ENCODE measurements at places on chromosomes 2 and 18.
A peak's percentile ranks its signal among the peaks of the same experiment; 100 is the strongest.

- DNase-seq: peak; percentile 64
Observed at GRCh38 chr2:41937464-41937906, 110.3 kb upstream of the PKDCC start.

- no peak for DNase-seq
Observed at GRCh38 chr2:218827701-218828476, 3.7 kb downstream of the PRKAG3 start.

GRCh38 chr2:12877761-12878160 lies 161.0 kb downstream of the TRIB2 start:
- DNase-seq: no peak

DNA sequence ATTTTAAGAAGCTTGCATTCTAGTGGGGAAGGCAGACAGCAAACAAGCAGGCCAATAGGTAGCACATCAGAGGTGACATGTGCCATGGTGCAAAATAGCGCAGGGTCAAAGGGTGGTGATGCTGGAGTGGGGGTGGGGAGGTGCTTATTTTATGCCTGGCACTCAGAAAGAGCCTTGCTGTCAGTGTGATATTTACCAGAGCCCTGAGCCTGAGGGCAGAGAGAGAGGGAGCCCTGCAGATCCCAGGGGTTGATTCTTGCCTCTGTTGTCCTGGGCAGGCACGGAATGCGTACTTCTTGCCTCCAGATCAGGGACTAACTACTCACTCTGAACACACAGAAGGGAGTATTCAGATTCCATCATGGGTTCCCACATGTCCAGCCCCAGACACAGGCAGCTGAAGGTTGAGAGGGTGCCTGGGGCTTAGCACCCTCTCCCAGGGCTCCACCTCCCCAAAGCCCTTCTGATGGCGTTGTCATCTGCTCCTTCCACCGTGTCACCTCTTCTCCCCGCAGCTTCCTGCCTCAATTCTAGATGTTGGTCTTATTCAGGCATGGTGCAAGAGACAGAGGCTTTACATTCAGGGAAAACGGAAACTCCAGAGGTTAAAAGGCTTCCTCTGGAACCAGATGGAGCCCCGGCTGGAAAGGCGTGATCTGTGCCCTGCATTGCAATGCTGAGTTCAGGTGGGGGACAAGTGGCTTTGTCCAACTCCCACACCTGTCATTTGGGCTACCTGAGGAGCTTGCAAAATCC lies 252.3 kb downstream of the HAUS1 start:
- no peak for DNase-seq

GRCh38 chr2:16680781-16681180 lies 15.1 kb upstream of the CYRIA start:
- DNase-seq: no peak

- DNase-seq: no peak
Observed at GRCh38 chr2:54899576-54900200, 150.6 kb downstream of the RTN4 start.

DNA sequence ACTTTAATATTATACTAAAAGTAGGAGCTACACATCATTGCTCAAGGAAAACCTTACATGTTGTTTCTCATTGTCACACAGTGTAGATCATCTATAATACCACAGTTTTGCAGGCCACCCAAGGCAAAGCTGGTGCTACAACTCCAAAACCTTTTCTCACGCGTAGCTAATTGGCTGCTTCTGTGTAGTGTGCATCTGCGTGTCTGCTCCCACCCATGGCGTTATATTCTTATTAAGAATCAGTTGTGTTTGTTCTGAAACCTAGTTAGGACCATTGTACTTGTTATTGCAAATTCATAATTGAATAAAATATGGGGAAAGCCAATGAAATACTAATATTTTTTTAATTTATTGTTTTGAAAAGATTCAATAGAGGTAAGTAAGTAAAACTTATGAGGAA lies 83.9 kb downstream of the RBM43 start:
- no peak for DNase-seq

- no peak for DNase-seq
Observed at GRCh38 chr2:86078774-86079545, 26.7 kb downstream of the POLR1A start.

DNA sequence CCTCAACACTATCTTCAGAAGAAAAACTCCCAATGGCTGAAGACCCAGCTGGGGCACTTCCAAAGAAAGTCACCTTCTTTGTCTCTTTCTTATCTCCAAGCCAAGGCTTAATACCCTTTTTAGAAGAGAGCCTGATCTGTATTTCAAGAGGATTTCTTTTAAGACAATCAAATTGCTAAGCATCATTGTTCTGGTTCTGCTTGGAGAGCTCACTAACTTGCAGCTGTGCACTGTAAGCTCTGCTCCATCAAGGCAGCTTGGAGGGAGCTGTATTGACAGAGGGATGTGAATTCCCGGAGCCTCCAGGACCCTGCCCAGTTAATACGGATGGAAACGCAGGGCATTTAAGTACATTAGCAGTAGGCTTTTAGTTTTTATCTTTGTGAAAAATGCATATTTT lies 253.1 kb downstream of the TDRD15 start:
- DNase-seq: no peak

DNA sequence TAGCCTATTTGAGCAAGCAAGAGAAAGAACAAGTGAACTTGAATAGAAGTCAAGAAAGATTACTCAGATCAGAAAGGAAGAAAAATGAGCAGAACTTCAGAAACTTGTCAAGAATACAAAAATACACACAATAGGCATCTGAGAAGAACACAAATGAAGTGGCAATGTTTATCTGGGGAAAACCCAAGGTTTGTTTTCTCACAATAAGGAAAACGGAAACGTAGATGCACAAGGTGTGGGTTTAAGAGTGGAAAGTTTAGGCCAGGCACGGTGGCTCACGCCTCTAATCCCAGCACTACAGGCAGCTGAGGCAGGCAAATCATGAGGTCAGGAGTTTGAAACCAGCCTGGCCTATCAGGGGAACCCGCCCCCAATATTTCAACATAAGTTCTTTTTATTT lies 159.5 kb upstream of the GYPC start:
- no peak for DNase-seq

GRCh38 chr18:9474108-9474982 lies 968 bp upstream of the RALBP1 start:
- DNase-seq: no peak

DNA sequence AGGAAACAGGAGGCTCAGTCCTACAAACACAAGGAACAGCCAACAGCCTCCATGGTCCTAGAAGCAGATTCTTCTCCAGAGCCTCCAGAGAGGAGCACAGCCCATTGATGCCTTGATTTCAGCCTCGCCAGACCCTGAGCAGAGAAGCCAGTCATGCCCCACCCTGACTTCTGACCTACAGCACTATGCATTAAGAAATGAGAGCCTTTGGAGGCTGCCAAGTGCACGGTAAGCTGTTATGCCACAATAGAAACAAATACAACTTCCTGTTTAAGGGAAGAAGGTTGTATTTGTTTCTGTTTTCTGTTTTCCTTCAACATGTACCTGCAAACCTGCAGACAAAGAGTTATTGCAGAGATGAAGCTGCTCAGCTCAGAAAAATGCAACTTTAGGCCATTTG lies 181.3 kb upstream of the AGAP1 start:
- no peak for DNase-seq

GRCh38 chr2:198098918-198099317 lies 294.5 kb downstream of the PLCL1 start:
- no peak for DNase-seq

- no peak for DNase-seq
Observed at GRCh38 chr2:141015341-141016047, 1115.3 kb downstream of the LRP1B start.

- no peak for DNase-seq
Observed at GRCh38 chr18:59606193-59607077, 90.8 kb downstream of the CCBE1 start.

DNA sequence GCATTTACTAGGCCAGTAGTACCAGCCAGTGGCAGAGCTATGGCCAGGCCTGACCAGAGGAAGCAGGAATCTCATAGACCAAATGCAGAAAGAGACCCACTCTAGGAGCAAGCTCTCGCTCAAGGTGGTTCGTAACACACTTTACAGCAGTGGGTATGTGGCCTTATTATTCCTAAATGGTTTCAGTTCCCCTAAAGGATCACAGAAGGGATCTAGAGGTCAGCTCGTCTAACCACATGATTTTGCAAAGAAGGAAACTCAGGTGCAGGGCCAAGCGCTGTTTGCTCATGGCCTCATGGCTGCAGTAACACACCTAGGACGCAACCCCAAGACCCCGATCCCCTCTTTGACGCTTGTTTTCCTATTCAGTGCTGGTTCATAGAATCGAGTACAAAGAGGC lies 65.5 kb upstream of the ATG16L1 start:
- no peak for DNase-seq

DNA sequence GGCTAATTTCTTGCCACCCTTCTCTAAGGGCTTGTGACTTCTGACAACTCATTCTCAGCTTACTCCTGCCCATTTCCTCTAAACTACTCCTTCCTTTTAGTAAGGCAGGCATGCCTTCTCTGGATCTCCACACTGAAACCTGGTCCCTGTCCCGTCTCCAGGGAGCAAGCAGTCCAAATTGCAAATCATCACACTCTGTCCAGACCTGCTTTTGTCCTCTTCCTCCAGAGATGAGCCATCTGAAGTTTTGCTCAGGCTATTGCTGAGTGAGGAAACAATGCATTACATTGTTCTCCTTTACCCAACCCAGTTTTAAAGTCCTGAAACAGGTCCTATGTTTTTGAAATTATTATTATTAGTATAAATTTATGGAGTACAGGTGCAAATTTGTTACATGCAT lies 57.3 kb downstream of the ARHGAP25 start:
- no peak for DNase-seq

- no peak for DNase-seq
Observed at GRCh38 chr2:124888431-124888830, 863.3 kb downstream of the CNTNAP5 start.

GRCh38 chr18:28574175-28574574 lies 397.2 kb upstream of the CDH2 start:
- no peak for DNase-seq

DNA sequence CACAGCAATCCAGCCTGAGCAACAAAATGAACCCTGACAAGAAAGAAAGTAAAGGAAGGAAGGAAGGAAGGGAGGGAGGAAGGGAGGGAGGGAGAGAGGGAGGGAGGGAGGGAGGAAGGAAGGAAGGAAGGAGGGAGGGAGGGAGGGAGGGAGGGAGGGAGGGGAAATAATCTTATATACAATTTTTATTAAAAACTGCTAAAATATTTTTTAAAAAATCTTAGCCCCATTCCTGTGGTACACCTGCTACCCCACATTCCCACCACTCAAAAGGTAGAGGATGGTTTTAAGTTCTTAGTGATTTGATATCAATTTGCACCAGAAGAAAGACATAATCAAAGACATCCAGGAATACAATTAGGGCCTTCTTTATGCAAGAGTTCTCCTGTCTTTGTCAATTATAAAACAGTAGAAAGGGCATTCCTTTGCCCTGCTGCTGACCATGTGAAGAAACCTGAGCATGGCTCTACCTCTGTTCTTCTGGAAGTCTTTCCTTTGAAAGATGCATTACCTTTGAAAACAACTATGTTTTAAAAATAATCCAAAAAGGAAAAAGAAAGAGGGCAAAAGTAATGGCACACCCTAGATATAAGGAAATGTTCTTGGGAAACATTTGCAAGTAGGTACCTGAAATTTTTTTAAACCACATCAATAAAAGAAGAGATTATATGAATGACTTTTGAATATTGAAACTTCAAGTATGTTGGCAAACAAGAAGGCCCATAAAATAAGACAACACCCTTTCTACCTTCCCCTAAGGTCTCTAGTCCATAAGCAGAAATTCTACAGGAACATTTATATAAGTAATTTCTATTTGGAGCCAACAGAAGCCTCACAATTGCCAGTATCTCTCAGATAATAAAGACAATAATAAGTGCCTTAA lies 33.7 kb upstream of the ACVR2A start:
- no peak for DNase-seq

- no peak for DNase-seq
Observed at GRCh38 chr2:31568585-31569201, 12.0 kb downstream of the SRD5A2 start.

DNA sequence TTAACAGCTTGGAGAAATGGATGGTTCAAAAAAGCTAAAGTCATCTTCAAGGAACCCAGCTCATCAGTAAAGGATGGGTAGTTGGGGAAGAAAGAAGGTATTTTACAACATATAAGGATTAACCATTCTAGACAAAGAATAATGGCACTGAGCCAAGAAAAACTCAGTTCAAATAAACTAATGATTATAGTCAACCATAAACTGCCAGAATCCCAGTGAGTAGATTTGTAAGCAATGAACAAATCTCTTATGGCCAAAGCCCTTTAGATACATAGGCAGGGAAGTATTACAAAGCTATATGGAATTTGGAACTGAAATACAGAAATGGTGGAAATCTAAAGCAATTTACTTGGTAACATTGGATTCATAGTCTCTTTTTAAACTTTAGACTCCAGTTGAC lies 92.4 kb upstream of the ZFP36L2 start:
- DNase-seq: no peak

GRCh38 chr2:121118951-121119350 lies 166.1 kb downstream of the TFCP2L1 start:
- DNase-seq: no peak

- no peak for DNase-seq
Observed at GRCh38 chr2:86304416-86304815, 33.0 kb downstream of the REEP1 start.

DNA sequence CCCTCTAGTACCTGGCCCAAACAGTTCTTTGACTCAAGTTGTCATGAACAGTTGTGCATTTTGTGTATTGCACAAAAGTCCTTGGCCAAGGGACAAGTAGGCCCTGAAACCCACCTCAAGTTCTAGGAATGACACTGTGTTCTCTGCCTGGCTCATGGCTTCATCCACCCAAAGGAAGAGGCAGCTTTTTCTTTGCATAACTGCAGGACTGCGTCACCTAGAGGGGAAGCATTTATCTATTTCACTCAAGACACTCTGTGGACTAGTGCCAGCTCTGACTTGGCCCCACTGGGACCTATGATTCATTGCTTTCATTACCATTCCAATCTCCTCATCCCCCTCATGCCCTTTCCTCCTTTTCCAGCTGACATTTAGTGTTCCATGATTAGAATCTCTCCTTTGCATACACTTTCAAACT lies 119.3 kb upstream of the SIX2 start:
- no peak for DNase-seq

GRCh38 chr2:108330979-108331378 lies 42.3 kb downstream of the SULT1C2 start:
- DNase-seq: no peak

DNA sequence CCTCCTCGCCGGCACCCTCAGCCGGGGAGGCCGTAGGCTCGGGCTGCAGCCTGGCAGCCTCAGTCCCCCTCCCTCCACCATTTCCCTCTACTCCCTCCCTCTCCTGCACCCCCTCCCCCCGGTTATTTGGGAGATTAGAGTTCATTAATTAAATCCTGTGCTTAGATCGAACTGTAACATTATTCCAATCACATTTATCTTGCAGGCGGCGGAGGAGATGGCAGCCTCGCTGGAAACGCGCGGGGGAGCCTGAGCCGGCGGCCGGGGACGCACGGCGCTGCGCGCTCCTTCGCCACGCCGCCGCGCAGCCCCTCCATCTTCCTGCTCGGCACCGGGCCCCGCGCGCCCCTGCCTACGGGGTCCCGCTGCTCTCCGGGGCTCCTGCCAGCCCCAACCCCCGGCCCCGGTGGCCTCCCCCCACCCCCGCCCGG lies at the start of gene ST8SIA3:
Gene ST8SIA3, plus strand, starts transcription at position 287 of the 431 bp plus-strand sequence. CDS start 290 bp downstream, outside the sequence.
- DNase-seq: no peak
